ENCODE measurements at places on chromosomes 7 and 10.

- no peak for DNase-seq
Observed at GRCh38 chr10:129764901-129765663, 199.0 kb downstream of the EBF3 start.

- no peak for DNase-seq
Observed at GRCh38 chr10:4763960-4764428, 62.0 kb upstream of the AKR1E2 start.

GRCh38 chr10:3769556-3769955 lies 15.5 kb downstream of the KLF6 start:
- no peak for DNase-seq

- no peak for DNase-seq
Observed at GRCh38 chr10:92747600-92747999, 57.8 kb downstream of the HHEX start.

- no peak for DNase-seq
Observed at GRCh38 chr7:46210467-46210866, 289.4 kb upstream of the IGFBP3 start.

DNA sequence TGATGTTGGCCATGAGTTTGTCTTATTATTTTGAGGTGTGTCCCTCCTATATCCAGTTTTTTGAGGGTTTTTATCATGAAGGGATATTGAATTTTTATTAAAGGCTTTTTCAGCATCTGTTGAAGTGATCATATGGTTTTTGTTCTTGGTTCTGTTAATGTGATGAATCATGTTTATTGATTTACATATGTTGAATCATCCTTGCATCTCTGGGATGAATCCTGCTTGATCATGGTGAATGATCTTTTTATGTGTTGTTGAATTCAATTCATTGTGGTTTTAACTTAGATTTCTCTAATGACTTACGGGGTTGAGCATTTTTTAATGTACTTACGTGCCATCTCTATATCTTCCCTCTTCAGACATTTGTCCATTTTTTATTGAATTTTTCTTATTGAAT lies 22.9 kb downstream of the DLD start:
- DNase-seq: no peak

- no peak for DNase-seq
Observed at GRCh38 chr7:17279061-17279460, 19.4 kb upstream of the AHR start.

GRCh38 chr10:29748109-29748650 lies 113.4 kb upstream of the SVIL start:
- DNase-seq: no peak

DNA sequence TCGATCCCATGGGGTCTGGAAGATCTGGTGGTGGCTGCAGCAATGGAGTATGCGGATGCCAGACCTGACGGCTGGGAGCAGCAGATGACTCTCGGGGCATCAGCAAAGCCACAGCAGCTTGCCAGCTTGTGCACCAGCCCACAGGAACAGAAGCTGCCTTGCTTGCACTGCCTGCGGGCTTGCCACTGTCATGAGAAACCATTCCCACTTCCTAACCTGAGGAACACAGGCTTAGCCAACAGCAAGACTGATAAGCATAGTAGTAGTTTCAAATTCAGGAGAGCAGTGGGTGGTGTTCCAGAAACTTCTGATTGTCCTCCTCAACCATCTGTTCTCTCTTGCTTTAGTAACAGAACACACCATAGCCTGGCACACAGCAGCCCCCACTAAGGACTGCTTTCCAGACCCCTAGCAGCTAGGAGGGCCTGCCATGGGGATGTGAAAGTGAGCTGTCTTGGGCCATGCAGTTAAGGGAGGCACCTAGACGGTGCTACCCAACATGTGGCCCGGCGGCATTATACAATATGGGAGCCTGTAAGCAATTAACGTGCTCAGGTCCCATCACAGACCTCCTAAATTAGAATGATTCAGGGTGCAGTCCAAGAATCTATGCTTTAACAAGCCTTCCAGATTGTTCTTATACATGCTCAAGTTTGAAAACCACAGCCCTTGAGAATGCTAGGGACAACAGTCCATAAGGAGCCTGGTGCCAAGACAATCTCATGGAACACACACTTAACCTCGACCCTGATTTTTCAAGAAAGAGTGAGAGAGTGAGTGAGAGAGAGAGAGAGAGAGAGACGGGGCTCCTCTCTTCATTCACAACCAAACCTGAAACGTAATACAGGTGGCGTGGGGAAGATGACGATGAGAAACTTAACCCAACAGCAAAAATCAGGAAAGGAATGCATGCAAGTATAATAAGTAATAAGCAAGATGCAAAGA lies 7.1 kb downstream of the ANXA11 start:
- no peak for DNase-seq

DNA sequence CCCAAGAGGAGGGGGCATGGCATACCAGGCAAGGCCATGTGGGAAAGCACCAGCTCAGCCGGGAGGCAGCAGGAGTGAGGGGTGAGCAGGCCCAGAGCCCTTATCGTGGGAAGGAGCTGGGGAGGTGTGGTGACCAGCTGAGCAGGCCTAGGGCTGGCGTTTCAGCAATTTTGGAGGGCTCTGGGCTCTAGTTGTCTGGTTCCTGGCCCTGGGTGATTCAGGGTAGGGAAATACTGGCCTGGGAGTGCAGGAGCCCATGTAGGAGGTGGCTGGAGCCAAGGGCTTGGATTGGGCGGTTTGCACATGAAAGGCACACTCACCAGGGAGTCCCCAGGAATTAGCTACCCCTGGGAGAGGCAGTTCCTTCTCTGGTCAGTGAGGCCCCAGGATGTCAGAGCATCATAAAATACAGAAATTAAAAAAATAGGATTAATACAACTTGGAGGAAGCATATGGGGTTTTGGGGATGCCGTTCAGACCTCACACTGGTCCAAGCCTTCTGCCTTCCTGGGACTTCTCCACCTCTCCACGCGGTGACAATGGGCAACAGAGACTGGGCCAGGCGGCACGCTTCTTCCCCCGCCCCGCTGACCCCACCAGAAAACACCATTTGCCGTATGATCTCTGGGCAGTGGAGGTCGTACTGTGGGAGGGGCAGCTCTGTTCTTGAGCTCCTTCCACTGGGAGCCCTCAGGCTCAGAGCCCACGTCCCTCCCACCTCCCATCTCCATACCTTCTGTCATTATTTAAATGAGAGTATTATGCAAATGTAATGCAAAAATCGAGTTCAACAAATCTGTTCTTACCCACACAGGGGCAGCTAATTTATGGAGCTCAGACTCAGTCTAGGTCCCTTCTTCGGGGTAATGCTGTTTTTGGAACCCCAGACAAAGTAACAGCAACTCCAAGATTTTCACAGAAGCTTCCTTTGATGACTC lies 133.0 kb upstream of the FAM20C start:
- DNase-seq: no peak

- no peak for DNase-seq
Observed at GRCh38 chr7:44149571-44150465, 8.7 kb upstream of the MYL7 start.

DNA sequence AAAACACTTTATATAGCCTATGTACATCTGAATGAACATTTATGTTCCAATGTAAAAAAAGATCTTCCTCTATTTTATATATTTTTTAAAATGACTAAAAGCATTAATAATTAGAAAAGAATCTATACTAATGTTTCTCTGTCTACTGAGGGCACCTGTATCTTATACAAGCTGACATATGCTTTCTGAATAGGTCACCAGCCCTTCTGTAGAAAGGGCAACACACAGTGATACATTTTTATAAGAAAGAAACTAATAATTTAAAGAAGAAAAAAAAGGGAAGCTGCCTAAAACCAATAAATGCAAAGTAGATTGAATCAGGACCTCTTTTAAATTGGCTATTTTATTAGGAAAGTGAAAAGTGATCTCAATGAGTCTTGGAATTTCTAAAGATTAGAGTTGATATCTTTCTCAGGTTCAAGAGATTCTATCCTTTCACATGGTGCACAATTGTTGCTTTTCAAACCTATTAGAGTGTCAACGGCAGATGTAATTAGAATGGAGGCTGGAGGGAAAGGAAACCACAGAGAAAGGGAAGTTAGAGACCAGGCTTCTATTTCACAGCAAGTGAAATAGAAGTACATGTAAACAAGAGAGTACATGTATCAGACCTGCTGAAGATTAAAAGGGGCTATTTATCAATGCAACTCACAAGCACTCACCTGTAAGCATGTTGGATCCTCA lies 6.3 kb downstream of the MTPN start:
- DNase-seq: no peak
